GM23248 (cell line): ENCODE measurements at places on chromosomes 1 and 21. TPM values are rescaled to one million over a fixed set of nuclear protein-coding genes. Genes with fewer than 3 reads are reported as not detected.

DNA sequence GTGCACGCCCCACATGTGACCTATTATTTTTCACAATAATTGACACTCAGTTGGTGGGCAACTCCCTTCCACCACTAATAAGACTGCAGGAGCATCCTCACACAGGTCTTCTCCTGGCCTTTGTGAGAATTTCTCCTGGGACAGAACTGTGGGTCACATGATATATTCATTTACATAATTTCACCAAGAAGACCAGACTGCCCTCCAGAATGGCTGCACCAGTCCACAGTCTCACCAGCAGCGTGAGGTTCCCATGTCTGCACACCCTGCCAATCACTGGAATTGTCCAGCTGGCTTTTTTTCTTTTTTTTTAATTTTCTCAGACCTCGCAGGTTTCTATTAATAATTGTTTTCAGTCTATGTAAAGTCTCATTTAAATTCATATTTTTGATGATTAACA is 41.3 kb downstream of the ATP1A1 start:
- peaks cover 18% of the 10 kb centered on the region for H3K4me1 ChIP-seq
- no peak overlapping the region for H3K4me3 ChIP-seq
- no peak overlapping the region for H3K27ac ChIP-seq
- no peak for DNase-seq
- no peaks in the 10 kb centered on the region for H3K36me3 ChIP-seq

DNA sequence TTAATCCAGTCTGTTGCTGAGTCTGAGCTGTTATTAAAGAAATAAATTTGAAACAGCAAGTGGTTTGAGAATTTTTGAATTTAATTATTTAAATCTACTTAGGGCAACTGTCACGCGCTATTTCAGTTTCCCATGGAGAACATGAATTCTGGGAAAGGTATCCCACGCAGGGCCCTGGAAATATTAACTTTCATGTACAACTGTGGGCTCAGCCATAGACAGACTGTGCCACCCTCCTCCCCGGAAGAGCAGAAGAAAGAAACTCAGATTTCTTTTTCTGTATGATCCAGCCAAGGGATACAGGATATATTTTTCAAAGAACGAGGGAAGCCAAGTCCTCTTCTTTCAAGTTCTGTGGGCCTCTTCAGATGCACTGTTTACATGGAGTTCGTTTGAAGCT is 172.6 kb upstream of the LMO4 start:
- DNase-seq, result no peak
- no peak overlapping the region for H3K4me3 ChIP-seq
- no peaks in the 10 kb centered on the region for H3K27me3 ChIP-seq
- no peaks in the 10 kb centered on the region for H3K36me3 ChIP-seq
- no peaks in the 10 kb centered on the region for H3K4me1 ChIP-seq

DNA sequence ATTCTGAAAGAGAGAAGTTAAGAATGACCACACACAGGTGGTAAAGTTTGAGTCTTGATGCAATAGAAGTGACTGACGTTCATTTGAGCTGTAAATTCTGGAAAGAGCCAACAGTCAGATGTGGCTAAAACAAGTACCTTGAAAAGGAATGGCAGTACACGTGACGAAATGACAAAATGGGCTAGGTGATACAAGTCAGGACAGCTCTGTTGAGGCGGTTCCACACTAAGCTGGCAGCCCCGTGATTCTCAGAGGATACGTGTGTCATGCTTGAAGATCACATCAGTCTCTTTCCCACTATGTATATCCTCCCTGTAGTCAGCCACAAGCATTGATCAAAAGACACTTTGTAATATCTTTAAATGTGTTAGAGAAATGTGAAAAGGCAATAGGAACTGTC is 881.3 kb upstream of the ADGRL2 start:
- no peaks in the 10 kb centered on the region for H3K36me3 ChIP-seq
- H3K4me1 ChIP-seq, result no peaks in the 10 kb centered on the region
- no peak for DNase-seq
- H3K4me3 ChIP-seq, result no peak overlapping the region
- H3K27me3 ChIP-seq, result no peaks in the 10 kb centered on the region
- H3K27ac ChIP-seq, result no peak overlapping the region

GRCh38 chr1:216193839-216194443 is 229.3 kb downstream of the USH2A start:
- H3K27me3 ChIP-seq, result no peaks in the 10 kb centered on the region; the same call in none of the 2 replicates
- no peaks in the 10 kb centered on the region for H3K36me3 ChIP-seq
- no peak overlapping the region for H3K27ac ChIP-seq
- peak; percentile 5 for DNase-seq

- H3K36me3 ChIP-seq, result peaks cover 27% of the 10 kb centered on the region; the same call in 1 of the 2 replicates
- peak; percentile 38 for DNase-seq
- H3K4me1 ChIP-seq, result peaks cover 31% of the 10 kb centered on the region
- H3K4me3 ChIP-seq, result 0 out of 2 replicates have a peak overlapping the region, but pooled peaks have one; percentile 8
- no peaks in the 10 kb centered on the region for H3K27me3 ChIP-seq
These were observed 75.9 kb downstream of the PRDM2 start for GRCh38 chr1:13775916-13776315.

- no peak overlapping the region for H3K27ac ChIP-seq
- H3K4me1 ChIP-seq, result peaks cover 21% of the 10 kb centered on the region
- H3K36me3 ChIP-seq, result no peaks in the 10 kb centered on the region
- DNase-seq, result no peak
- no peak overlapping the region; the same call in 1 of the 2 replicates for H3K4me3 ChIP-seq
These were observed 115.9 kb downstream of the FGGY start for GRCh38 chr1:59412718-59413326.

GRCh38 chr1:222555992-222556615 is 8.2 kb upstream of the HHIPL2 start:
- H3K36me3 ChIP-seq, result peaks cover 9% of the 10 kb centered on the region; the same call in 1 of the 2 replicates
- peaks cover 4% of the 10 kb centered on the region; the same call in 1 of the 2 replicates for H3K4me1 ChIP-seq
- no peak overlapping the region for H3K4me3 ChIP-seq
- no peak overlapping the region for H3K27ac ChIP-seq
- DNase-seq, result no peak

- H3K36me3 ChIP-seq, result peaks cover under 1% of the 10 kb centered on the region; the same call in 1 of the 2 replicates
- no peaks in the 10 kb centered on the region for H3K4me1 ChIP-seq
- H3K27me3 ChIP-seq, result no peaks in the 10 kb centered on the region
- no peak overlapping the region for H3K4me3 ChIP-seq
These were observed 8.3 kb downstream of the KDF1 start for GRCh38 chr1:26951821-26952497.

- H3K4me3 ChIP-seq, result no peak overlapping the region
- H3K4me1 ChIP-seq, result no peaks in the 10 kb centered on the region
- H3K27me3 ChIP-seq, result peaks cover 4% of the 10 kb centered on the region; the same call in 1 of the 2 replicates
- H3K27ac ChIP-seq, result no peak overlapping the region
These were observed 196.7 kb upstream of the VAMP3 start for GRCh38 chr1:7574121-7575040.

- H3K36me3 ChIP-seq, result no peaks in the 10 kb centered on the region
- DNase-seq, result no peak
- no peak overlapping the region for H3K27ac ChIP-seq
- H3K4me3 ChIP-seq, result no peak overlapping the region
- H3K27me3 ChIP-seq, result no peaks in the 10 kb centered on the region
These were observed 185.7 kb upstream of the VAMP3 start for GRCh38 chr1:7585216-7585907.

DNA sequence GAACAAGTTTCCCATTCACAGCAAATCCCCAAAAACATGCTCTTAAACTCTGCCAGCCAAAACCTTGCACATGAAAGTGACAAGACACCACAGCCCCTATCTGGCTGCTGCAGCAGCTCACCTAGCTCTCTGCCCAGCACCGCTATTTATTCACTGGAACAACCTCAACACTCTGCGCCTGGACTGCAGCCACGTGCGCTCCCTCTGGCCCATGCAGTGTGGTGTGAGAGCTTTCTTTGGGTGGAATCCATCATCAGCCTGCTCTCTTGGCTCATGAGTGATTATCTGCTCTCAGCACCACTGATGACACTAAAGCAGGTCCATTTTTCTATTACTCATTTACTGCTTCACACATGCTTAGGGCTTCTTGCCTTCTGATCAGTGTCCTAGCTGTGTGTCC is 11.4 kb downstream of the KCNJ6 start:
- H3K4me3 ChIP-seq, result no peak overlapping the region
- H3K4me1 ChIP-seq, result no peaks in the 10 kb centered on the region
- no peaks in the 10 kb centered on the region for H3K36me3 ChIP-seq
- H3K27ac ChIP-seq, result no peak overlapping the region
- peaks cover 22% of the 10 kb centered on the region; the same call in 1 of the 2 replicates for H3K27me3 ChIP-seq

GRCh38 chr1:35298464-35298863 is 30.0 kb downstream of the ZMYM4 start:
- H3K27ac ChIP-seq, result no peak overlapping the region
- no peaks in the 10 kb centered on the region for H3K27me3 ChIP-seq
- peak; percentile 68 for DNase-seq
- no peak overlapping the region for H3K4me3 ChIP-seq
- H3K4me1 ChIP-seq, result no peaks in the 10 kb centered on the region
- H3K36me3 ChIP-seq, result no peaks in the 10 kb centered on the region; the same call in 1 of the 2 replicates

DNA sequence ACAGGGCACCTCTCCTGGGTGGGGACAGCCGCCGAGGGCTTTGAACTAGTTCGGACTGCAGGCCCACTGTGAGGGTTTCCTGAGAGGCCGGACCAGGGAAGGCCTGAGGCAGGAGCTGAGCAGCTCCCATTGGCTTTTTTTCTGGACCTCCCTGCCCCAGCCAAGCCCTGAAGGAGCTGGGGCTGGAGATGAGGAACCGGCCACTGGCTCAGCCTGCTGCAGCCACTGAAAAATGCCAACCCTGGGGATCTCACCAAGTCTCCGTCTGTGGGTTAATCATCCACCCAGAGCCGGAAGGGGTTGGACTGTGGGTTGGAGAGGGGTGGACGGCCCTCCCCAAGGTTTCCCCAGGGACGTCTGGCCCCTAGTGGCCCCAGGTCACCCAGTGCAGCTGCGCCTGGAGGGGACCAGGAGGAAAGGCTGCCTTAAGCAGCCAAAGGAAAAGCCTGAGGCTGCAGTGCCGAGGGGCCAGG is 2.5 kb downstream of the VWA1 start:
- H3K27me3 ChIP-seq, result no peaks in the 10 kb centered on the region
- no peak overlapping the region for H3K4me3 ChIP-seq
- no peaks in the 10 kb centered on the region for H3K4me1 ChIP-seq
- DNase-seq, result peak; percentile 20
- no peak overlapping the region for H3K27ac ChIP-seq

DNA sequence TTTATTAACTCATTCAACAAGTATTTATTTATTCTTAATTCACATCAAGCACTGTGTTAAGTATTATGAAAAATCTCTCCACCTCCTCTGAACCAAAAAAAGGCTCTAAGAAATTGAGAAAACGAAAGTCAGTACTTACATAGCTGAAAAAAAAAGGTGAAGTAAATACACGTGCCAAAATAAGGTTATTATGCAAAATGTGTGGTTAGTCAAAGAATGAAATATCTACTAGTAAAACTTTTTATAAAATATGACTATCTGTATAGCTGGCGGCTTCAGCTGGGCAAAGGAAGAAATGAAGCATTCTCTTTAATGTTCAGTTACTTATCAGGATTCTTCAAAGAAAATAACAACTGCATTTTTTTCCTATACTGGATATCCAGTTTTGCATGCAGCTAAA is 35.5 kb upstream of the ASPM start:
- no peaks in the 10 kb centered on the region for H3K27me3 ChIP-seq
- no peak for DNase-seq
- H3K27ac ChIP-seq, result no peak overlapping the region
- 0 out of 2 replicates have a peak, but pooled peaks cover 14% of the 10 kb centered on the region for H3K4me1 ChIP-seq

DNA sequence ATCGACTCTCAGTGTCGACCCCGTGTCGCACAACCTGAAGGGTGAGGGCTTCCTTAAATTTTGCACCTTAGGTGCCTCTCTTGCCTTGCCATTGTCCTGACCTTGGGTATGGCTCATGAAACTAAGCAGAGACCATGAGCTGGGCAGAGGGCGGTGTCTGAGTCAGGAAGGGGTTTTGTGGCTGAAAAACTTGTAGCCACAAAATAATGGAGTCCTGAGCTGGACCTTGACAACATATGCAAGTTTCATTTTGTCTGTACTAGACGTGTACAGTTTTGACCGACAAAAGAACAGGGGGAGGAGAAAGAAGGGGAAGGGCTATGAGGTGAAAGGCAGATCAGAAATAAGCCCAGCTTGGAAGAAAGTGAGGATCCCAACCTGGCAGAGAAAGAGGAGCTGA is 8.3 kb upstream of the RUNX1 start:
- no peaks in the 10 kb centered on the region for H3K27me3 ChIP-seq
- H3K4me1 ChIP-seq, result no peaks in the 10 kb centered on the region
- no peak overlapping the region for H3K4me3 ChIP-seq
- H3K27ac ChIP-seq, result no peak overlapping the region
- no peaks in the 10 kb centered on the region for H3K36me3 ChIP-seq

DNA sequence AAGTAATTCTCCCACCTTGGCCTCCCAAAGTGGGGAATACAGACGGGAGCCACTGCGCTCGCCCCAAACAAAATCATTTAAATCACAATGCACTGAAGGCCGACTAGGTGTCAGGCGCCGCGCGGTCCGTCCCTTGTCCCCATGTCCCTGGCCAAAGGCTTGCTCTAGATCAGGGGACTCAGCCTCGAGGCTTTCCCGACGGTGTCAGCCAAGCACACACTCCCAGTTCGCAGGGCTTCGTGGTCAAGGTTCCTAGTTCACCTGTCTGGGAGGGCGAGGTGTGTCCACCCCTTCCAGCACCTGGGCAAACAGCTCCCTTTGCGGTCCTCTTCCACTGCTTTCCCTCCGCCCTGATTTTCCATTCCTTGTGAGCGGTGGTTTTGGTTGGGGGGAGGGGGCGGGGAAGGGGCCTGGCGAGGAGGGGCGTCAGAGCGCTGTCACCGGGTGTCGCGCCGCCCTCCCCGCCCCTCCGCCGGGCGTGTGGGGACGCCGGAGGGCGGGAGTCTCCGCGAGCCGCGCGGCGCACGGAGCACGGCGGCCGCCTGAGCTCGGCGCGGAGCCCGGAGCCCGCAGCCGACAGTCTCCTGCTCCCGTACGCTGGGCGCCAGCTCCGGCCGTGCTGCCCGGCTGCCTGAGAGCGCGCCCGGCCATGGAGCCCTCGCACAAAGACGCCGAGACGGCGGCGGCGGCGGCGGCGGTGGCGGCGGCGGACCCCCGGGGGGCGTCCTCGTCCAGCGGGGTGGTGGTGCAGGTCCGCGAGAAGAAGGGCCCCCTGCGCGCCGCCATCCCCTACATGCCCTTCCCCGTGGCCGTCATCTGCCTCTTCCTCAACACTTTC is at the start of gene STUM:
Gene STUM (plus strand): TSS at position 509 of the 838 bp plus-strand sequence. CDS start 141 bp downstream, at position 650.
- H3K27ac ChIP-seq, result no peak within 1 kb of the TSS
- peak within 1 kb of the TSS; percentile 54 for H3K4me3 ChIP-seq
- peak; percentile 72 for DNase-seq
- H3K4me1 ChIP-seq, result no peaks in the 10 kb centered on the region

- peak; percentile 81 for DNase-seq
- no peaks in the 10 kb centered on the region for H3K27me3 ChIP-seq
- no peaks in the 10 kb centered on the region for H3K36me3 ChIP-seq
- no peaks in the 10 kb centered on the region for H3K4me1 ChIP-seq
- H3K27ac ChIP-seq, result no peak overlapping the region
These were observed 15.9 kb downstream of the RNU5D-1 start for GRCh38 chr1:44714944-44715571.

- peak overlapping the region; percentile 76 for H3K27ac ChIP-seq
- peaks cover 32% of the 10 kb centered on the region for H3K4me1 ChIP-seq
- peak overlapping the region; percentile 62 for H3K4me3 ChIP-seq
- H3K36me3 ChIP-seq, result peaks cover 36% of the 10 kb centered on the region
- DNase-seq, result peak; percentile 95
These were observed 4.0 kb downstream of the S100A16 start for GRCh38 chr1:153608742-153609584.

The PGM1 gene
- total RNA-seq, result 118 and 128 TPM in 2 replicates

The PTPRU gene
- 16.8 and 18.0 TPM in 2 replicates for total RNA-seq

The FAM72C gene
- 0.32 TPM in 1 of 2 replicates, not detected in the other for total RNA-seq

The SPATA46 gene
- total RNA-seq, result not detected in 2 replicates

The OBSCN gene
- 3.0 and 5.2 TPM in 2 replicates for total RNA-seq

The TEDDM1 gene
- not detected in 2 replicates for total RNA-seq
